ENCODE measurements at places on chromosomes 7 and 10.
A peak's percentile ranks its signal among the peaks of the same experiment; 100 is the strongest.

- no peak for DNase-seq
Observed at GRCh38 chr7:42242381-42242780, 5.4 kb upstream of the GLI3 start.

GRCh38 chr7:19117870-19118608 is 603 bp upstream of the TWIST1 start:
- DNase-seq = no peak

DNA sequence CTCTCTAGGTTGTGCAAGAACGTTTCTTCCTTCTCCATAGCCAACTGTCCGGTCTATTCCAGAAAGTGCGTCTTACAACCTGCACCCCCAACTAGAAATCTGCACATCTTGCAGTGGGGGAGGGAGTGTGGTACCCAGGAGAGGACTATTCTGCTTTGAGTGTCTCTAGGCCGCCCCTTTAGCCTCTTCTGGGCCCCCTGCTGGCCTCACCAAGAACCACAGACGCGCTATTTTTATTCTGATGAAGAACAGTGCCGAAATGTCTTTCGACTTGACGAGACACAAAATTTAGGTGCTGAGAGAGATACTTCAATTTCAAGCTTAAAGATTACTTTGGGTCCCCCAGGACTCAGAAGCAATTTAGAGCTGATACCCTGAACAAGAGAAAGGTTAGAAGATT is 1.0 kb downstream of the CNPY1 start:
- no peak for DNase-seq

- DNase-seq = no peak
Observed at GRCh38 chr7:111860248-111860647, 298.0 kb upstream of the IMMP2L start.

GRCh38 chr7:128437426-128438332 is 18.0 kb upstream of the HILPDA start:
- no peak for DNase-seq

DNA sequence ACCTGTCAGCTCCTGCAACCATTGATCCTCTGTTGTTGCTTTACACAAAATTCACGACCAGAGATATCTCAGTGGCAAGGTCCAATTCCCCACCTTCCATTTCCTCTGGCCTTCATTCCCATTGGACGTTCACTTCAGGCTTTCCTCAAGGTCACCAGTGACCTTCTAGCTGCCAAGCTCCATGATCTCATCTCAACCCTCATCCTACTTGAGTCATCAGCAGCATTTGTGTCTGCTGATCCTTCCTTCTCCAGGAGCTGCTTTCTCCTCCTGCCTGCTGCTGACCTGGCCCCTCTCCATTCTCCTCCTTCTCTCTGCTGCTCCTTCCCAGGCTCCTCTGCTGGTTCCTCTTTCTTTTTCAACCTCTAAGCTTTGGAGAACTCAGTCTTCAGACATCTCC is 66.2 kb upstream of the C10orf90 start:
- DNase-seq = no peak

DNA sequence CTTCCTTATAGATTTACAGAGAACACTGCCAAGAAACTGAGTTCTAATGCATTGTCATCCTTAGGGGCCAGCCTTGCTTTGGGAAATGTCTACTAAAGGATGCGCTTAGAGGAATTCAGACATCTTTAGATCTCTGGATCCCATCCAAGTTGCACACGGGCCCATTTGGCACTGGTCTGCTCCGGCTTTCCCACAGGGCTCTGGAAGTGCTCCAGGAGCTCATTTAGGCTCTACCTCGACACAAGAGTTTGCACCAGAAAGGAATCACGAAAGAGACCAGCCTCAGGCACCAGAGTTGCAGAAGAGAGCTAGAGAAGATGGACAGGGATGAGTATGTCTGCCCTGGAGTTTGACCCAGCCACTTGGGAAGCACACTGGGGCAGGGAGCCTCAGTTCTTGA is 150.1 kb upstream of the TMEM72 start:
- no peak for DNase-seq

- DNase-seq = no peak
Observed at GRCh38 chr10:69443354-69443753, 7.9 kb upstream of the TSPAN15 start.

- no peak for DNase-seq
Observed at GRCh38 chr7:45061352-45061751, 27.4 kb downstream of the NACAD start.

- DNase-seq = no peak
Observed at GRCh38 chr10:128916383-128916782, 550.7 kb upstream of the MGMT start.

DNA sequence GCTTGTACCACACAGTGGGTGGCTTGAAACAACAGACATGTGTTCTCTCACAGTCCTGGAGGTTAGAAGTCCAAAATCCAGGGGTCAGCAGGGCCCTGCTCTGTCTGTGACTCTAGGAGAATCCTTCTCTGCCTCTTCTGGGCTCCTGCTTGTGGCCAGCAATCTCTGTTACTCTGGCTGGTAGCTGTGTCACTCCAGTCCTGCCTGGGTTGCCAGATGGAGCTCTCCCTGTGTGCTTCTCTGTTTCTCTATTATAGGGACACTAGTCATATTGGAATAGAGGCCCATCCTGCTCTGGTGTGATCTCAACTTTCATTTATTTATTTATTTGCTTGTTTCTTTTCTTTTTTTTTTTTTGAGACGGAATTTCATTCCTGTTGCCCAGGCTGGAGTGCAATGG is 276.6 kb upstream of the GALNT17 start:
- no peak for DNase-seq

DNA sequence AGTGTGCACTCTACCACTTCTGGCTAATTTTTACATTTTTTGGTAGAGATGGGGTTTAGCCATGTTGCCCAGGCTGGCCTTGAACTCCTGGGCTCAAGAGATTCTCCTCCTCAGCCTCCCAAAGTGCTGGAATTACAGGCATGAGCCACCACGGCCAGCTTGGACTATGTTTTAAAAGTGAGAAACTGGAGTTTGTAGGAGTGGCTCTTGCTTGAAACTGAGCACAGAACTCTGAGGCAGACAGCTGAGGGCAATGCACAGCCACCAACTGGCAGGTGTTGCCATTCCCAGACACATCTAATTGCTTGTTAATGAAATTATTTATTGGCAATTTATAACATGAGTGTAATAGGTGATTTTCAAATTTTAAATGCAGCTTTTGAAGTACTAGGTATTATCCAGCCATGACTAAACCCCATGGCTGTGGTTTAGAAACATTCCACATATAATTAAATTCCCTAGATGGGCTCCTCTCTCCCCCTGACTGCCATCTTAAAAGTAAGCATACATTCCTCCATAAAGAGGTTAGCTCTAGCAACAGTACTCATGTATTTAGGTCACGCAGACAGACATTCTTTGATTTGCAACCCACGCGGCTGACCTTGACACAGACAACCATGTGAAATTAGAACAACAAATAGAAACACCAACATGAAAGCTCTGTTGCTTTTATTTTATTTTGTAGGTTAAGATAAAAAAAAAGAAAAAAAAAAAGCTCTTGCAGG is 19.8 kb downstream of the PANK1 start:
- no peak for DNase-seq

DNA sequence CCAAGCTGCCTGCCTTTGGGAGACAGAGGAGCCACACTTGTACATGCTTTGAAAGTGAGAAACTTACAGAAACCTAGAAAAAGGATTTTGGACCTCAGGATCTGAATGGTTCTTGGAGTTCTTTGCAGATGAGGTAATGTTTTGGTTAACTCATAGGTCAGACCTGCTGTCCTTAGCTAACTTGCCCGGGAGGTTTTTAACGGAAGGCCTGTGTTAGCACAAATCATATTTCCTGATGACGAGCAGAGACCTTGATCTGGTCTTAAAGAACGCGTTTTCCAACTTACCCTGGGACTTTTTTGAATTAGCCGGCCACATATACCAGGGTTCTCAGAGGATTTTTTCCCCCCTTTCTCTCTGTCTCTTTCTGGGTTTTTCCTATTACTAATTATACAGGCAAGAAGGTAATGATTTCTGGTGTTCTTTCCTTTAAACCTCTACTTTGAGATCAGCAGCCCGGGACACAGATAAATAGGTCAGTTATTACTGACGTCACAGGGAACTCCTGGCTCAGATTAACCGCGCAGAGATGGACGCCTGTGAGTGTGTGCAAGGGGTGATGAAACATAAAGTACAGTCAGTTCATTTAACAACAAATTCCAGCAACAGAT is 101.7 kb upstream of the KLF6 start:
- DNase-seq = peak; percentile 76

GRCh38 chr10:125479059-125479458 is 203.9 kb downstream of the TEX36 start:
- no peak for DNase-seq

- DNase-seq = no peak
Observed at GRCh38 chr7:67267914-67268313, 271.3 kb downstream of the TYW1 start.

DNA sequence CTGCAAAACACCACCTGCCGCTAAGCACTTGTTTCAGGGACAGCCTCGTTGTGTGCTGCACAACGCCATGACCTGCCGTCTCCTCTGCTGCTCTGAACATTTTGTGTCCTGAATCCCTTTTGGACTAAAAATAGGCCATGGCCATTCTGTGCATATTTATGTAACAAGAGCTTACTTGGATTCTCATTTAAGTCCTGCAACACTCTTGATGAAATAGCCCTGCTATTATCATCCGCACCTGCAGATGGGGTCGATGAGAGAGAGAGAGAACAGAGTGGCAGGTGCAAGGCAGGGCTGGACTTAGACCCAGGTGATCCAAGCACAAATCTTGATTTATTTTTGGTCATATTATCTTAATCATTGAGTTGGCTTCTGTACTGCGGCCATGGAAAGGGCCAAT is 121.2 kb upstream of the PRKCQ start:
- DNase-seq = no peak

GRCh38 chr10:78407009-78407711 is 373.5 kb downstream of the RPS24 start:
- no peak for DNase-seq

DNA sequence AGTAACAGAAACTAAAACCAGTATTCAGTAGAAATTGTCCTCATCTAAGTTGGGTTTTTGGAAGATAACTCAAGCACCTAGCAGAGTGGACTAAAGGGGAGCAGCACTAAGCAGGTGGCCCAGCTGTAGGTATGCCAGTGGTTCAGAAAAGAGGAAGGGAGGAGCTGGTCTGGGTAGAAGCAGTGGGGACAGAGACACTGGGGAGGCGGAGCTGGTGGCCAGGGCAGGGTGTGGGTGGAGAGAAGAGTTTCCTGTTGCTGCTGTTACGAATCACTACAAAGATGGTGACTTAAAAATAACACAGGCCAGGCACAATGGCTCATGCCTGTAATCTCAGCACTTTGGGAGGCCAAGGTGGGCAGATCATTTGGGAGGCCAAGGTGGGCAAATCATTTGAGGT is 136.2 kb downstream of the WDR11 start:
- DNase-seq = no peak

- peak; percentile 70 for DNase-seq
Observed at GRCh38 chr10:14698111-14698828, 76.4 kb downstream of the FAM107B start.

GRCh38 chr7:148264933-148265557 is 325.5 kb upstream of the C7orf33 start:
- no peak for DNase-seq

GRCh38 chr10:35417795-35418194 is 81.5 kb downstream of the CCNY start:
- DNase-seq = no peak

GRCh38 chr10:100978901-100979195 is 8.4 kb downstream of the MRPL43 start:
- DNase-seq = no peak

- no peak for DNase-seq
Observed at GRCh38 chr7:38317515-38317914, 44.1 kb upstream of the TARP start.

DNA sequence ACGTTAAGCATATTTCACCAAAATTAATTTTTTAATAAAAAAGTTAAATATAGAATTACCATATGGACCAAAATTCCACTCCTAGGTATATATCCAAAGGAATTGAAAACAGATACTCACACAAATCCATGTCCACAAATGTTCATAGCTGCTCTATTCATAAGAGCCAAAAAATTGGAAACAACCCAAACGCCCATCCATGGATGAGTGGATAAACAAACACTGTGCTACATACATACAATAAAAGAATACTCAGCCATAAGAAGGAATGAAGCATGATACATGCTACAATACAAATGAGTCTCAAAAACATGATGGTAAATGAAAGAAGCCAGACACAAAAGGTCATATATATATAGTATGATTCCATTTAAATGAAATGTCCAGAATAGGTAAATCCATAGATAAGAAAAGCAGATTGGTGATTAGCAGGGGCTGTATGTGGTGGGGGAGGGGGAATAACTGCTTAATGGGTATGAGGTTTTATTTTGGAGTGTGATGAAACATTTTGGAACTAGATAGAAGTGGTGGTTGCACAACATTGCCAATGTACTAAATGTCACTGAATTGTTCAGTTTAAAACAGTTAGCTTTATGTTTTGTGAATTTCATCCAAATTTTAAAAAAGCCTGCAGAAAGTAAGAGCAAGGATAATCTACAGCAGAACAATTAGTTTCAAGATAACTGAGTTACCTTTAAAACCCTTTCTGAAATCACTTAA is 101.2 kb upstream of the EFCAB10 start:
- DNase-seq = no peak

GRCh38 chr7:75808106-75808505 is 5.5 kb downstream of the CCL24 start:
- DNase-seq = no peak

DNA sequence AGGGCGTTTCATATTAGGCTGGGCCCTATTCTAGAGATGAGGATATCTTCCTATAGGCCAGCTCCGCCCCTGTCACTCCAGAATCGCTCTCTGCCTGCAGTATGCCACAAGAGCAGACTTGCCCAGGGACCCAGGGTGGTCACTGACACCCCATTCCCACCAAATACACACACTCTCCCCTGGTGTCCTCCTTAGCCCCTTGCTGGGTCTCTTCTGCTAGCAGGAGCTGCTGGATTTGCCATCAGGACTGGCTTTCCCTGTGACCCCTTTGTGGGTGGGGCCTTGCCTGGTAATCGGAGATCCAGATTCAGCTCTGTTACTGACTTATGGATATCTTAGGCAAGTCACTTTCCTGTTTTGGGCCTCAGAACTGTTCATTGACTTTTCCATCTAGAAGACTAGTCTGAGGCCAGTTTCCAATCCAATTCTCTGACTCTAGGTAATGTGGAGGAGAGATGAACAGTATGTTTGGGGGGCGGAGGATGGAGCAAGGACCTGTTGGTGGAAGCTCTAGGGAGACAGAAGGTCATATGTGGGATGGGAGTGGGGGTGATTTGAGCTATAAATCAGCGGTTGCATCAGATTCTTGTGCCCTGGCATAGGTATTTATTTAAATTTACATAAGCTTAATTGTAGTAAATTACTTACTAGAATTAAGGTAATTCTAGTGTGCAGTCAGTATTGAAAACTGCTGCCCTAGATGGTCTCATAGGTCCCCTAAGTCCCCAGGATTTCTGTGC is 1.6 kb downstream of the TSPAN15 start:
- DNase-seq = no peak

- DNase-seq = no peak
Observed at GRCh38 chr10:82691211-82691610, 816.2 kb downstream of the NRG3 start.

DNA sequence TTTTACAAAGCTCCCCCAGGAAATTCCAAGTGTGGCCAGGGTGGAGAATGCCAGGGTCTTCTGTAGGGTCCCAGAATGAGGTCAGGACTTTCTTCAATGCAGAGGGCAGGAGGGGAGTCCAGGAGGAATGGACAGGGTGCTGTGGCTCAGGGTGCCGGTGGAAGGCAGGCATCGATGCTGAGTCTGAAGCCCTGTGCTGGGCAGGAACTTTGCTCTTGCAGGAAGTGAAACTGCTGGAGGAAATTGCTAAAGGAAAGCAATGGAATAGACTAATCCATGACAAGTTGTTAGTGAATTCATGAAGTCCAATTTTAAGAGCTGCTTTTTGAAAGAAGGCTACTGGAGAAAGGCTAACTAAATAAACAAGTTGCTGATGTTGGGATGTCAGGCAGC is 14.8 kb downstream of the PTPRE start:
- DNase-seq = no peak

Data from GM04503 (cell line).